ENCODE measurements at places on chromosomes 6 and 20.

DNA sequence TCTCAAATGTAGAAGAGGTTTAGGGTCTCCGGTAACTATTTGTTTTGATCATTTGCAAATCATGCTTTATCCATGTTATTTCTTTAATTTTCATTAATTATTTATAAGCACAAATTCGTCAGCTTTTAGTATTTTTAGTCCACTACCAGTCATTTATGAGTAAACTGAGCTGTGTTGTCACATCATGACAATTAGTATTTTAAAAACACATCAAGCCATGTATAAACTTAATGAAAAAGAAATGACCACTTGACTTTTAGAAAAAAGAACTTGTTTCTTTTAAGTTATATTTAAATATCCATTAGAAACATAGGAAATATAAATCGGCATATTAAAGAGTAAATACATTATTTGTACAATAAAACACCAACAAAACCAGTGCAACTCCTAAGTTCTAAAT lies 2.8 kb downstream of the NKX2-4 start:
- H3K27me3 ChIP-seq, result peaks cover 18% of the 10 kb centered on the region
- DNase-seq, result no peak
- H3K36me3 ChIP-seq, result no peaks in the 10 kb centered on the region
- no peak overlapping the region for H3K4me3 ChIP-seq

GRCh38 chr6:41608443-41609151 lies 29.7 kb upstream of the MDFI start:
- no peak overlapping the region for H3K4me3 ChIP-seq
- H3K36me3 ChIP-seq, result no peaks in the 10 kb centered on the region
- no peak for DNase-seq
- no peaks in the 10 kb centered on the region for H3K4me1 ChIP-seq
- no peaks in the 10 kb centered on the region for H3K27me3 ChIP-seq
- H3K27ac ChIP-seq, result no peak overlapping the region

DNA sequence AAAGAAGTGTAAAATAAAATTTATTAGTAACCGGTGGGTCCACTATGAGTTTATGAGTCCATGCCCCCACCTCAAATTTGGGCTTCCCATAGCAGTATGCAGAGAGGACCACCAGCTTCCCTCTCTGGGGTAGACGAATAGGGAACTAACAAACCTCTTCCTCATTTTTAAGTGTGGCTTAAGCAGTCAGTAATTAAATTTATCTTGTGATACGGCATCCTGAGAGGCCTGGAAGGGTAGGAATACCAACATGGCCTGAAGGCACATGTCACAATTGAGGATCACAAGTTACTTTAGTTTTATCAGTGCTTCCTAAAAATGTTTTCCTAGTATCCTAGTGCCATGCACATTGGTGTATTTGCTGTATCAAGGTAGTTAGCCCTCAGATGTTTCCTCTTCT lies 239.9 kb downstream of the HIVEP2 start:
- no peak for DNase-seq
- no peak overlapping the region for H3K4me3 ChIP-seq
- H3K36me3 ChIP-seq, result no peaks in the 10 kb centered on the region
- H3K4me1 ChIP-seq, result peaks cover 2% of the 10 kb centered on the region
- H3K27ac ChIP-seq, result no peak overlapping the region

GRCh38 chr6:20846602-20847028 lies 312.4 kb downstream of the CDKAL1 start:
- H3K36me3 ChIP-seq, result no peaks in the 10 kb centered on the region
- no peak overlapping the region for H3K4me3 ChIP-seq
- no peak for DNase-seq
- H3K27ac ChIP-seq, result peak overlapping the region; percentile 24

GRCh38 chr20:13325033-13325432 lies 104.0 kb downstream of the ISM1 start:
- H3K27ac ChIP-seq, result no peak overlapping the region
- H3K27me3 ChIP-seq, result no peaks in the 10 kb centered on the region
- H3K4me1 ChIP-seq, result no peaks in the 10 kb centered on the region
- H3K4me3 ChIP-seq, result no peak overlapping the region
- no peak for DNase-seq

GRCh38 chr6:64006246-64006645 lies 370.6 kb downstream of the PHF3 start:
- no peaks in the 10 kb centered on the region for H3K36me3 ChIP-seq
- no peak overlapping the region for H3K27ac ChIP-seq
- no peak overlapping the region for H3K4me3 ChIP-seq
- DNase-seq, result no peak

GRCh38 chr6:56938649-56939191 lies 16.2 kb upstream of the BEND6 start:
- no peaks in the 10 kb centered on the region for H3K4me1 ChIP-seq
- no peaks in the 10 kb centered on the region for H3K36me3 ChIP-seq
- no peak overlapping the region for H3K27ac ChIP-seq
- DNase-seq, result no peak
- H3K4me3 ChIP-seq, result no peak overlapping the region
- H3K27me3 ChIP-seq, result no peaks in the 10 kb centered on the region

DNA sequence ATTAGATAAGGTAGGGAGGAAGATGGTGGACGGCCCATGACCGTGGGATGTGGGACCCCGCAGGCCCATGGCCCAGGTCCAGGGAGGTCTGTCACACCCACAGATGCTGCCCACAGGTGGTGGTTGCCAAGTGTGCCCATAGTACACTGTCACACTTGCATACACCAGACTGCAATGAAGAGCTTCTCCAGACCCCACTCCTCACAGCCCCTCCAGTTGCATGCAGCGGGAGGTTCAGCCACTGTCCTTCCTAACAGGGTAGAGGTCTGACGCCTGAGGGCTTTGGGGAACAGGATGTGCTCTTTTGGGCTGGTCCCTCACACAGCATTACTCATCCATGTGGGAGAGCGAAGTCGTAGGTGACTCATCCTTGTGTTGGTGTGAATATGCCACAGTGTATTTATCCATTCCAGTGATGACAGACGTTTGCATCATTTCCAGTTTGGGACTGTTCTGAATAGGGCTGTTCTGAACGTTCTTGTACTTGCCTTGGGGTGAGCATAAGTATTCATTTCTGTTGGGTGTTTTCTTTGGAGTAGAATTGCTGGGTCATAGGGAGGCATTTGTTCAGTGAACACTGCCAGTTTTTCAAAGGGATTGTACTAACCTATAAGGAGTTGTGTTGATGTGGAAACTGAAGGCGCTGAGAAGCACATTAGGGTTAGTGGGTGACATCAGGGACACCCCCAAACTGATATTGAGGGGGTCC lies 10.1 kb upstream of the PYGB start:
- H3K36me3 ChIP-seq, result no peaks in the 10 kb centered on the region
- H3K4me3 ChIP-seq, result no peak overlapping the region
- no peak overlapping the region for H3K27ac ChIP-seq
- no peaks in the 10 kb centered on the region for H3K27me3 ChIP-seq

DNA sequence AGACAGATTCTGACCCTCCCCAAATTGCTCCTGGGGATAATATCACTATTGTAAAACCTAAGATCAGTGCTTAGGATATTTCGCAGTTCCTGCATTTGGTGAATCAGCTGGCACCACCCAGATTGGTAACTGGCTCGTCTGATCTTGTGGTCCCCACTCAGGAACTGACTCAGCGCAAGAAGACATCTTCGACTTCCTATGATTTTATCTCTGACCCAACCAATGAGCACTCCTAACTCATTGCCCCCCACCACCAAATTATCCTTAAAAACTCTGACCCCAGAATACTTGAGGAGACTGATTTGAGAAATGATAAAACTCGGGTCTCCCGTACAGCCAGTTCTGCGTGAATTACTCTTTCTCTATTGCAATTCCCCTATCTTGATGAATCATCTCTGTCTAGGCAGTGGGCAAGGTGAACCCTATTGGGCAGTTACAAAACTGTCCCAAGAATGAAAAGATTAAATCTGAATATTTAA lies 55.7 kb upstream of the PRND start:
- H3K36me3 ChIP-seq, result no peaks in the 10 kb centered on the region
- no peak for DNase-seq
- H3K4me1 ChIP-seq, result no peaks in the 10 kb centered on the region

GRCh38 chr6:41638002-41638934 lies at the start of gene MDFI:
Gene MDFI (plus strand): TSS chr6:41638468. CDS start chr6:41638750, 282 bp downstream.
- H3K36me3 ChIP-seq, result no peaks in the 10 kb centered on the region
- H3K27ac ChIP-seq, result peak within 1 kb of the TSS; percentile 70
- peak within 1 kb of the TSS; percentile 46 for H3K4me3 ChIP-seq
- peaks cover 3% of the 10 kb centered on the region for H3K4me1 ChIP-seq

GRCh38 chr6:69286331-69286730 lies 510.5 kb downstream of the LMBRD1 start:
- H3K36me3 ChIP-seq, result no peaks in the 10 kb centered on the region
- DNase-seq, result no peak
- H3K27me3 ChIP-seq, result no peaks in the 10 kb centered on the region
- H3K4me3 ChIP-seq, result no peak overlapping the region
- no peaks in the 10 kb centered on the region for H3K4me1 ChIP-seq

- H3K27ac ChIP-seq, result no peak overlapping the region
- DNase-seq, result no peak
- no peaks in the 10 kb centered on the region for H3K36me3 ChIP-seq
- no peak overlapping the region for H3K4me3 ChIP-seq
- H3K27me3 ChIP-seq, result no peaks in the 10 kb centered on the region
Observed at GRCh38 chr6:8100159-8100854, 2.0 kb downstream of the EEF1E1 start.

DNA sequence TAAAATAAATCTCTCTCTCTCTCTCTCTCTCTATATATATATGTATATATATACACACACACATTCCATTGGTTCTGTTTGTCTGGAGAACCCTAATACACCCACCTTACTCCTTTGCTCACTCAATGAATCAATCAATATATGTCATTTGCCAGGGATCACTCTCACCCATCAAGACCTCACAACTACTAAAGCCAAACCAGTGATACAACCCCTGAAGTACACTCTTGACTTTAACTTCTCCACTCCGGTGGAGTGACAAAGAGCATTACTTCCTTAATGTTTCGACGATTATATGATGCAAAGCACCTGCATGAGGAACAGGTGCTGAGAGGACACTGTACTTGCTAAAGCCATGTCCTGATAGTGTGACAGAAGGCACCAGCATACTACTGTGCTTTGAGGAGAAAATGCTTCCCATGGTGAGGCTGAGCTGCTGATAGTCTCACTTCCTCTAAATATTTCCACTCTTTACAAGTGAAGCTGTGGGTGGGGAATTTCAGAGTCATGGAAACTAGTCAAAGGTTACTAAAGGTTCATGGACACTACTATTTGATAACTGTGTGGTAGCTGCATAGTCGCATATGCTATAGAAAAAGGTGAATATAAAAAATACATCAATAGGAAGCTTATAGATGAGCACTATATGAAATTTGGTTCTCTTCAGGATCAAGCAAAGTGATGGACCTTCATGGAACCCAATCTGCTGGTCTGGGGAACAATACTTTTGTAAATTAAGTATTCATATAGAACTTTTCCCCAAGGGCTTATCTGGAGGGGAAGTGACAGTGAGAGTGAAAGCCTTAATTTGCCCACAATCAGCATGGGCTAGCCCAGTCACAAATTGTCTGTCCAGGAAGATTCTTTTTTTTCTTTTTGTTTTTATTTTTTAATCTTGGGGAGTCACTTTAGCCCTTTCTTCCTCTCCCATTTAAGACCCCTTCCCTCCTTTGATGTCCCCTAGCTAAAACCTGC lies 141.9 kb upstream of the NEDD9 start:
- H3K27ac ChIP-seq, result no peak overlapping the region
- DNase-seq, result no peak
- H3K36me3 ChIP-seq, result no peaks in the 10 kb centered on the region
- H3K4me3 ChIP-seq, result no peak overlapping the region
- H3K27me3 ChIP-seq, result no peaks in the 10 kb centered on the region

DNA sequence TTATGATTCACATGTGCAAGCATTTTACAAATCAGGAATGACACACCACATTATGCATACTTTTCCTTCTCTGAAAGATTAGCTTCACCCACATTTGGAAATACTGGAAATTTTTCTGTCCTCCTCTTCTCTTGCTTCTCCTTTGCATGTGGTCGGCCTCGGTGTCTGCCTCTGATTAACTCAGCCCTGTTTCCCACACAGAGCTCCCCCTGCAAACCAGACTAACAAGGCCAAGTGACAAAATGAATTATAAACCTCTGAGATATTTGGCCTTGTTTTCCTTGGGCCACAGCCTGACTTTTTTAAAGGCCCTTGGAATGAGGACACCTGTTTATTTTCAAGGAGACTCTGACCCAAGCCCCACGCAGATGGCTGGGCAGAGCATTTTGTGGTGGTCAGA lies 9.0 kb upstream of the CCN6 start:
- no peak overlapping the region for H3K4me3 ChIP-seq
- no peaks in the 10 kb centered on the region for H3K27me3 ChIP-seq
- H3K36me3 ChIP-seq, result no peaks in the 10 kb centered on the region
- H3K4me1 ChIP-seq, result no peaks in the 10 kb centered on the region
- no peak overlapping the region for H3K27ac ChIP-seq

- no peaks in the 10 kb centered on the region for H3K36me3 ChIP-seq
- H3K27ac ChIP-seq, result no peak overlapping the region
- no peaks in the 10 kb centered on the region for H3K4me1 ChIP-seq
- H3K27me3 ChIP-seq, result no peaks in the 10 kb centered on the region
Observed at GRCh38 chr6:160330619-160331018, 17.6 kb upstream of the SLC22A3 start.

DNA sequence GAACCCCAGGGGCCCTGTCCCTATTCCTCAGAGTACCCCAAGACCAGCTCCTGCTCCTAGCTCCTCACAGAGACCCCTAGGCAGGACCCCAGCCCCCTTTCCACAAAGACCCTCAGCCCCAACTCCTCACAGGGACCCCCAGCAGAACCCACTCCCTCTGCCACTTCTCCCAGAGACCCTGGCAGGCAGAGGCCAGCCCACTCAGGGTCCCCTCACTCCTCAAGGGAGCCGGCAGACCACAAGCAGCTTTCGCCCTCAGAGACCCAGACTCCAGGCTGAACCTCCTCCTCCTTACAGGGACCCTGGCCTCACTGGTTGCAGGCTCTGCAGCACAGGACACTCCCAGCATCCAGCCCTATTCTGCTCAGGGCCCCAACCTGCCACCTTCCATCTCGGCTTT lies 575 bp downstream of the SLC44A4 start:
- peak overlapping the region; percentile 31 for H3K27ac ChIP-seq
- no peaks in the 10 kb centered on the region for H3K36me3 ChIP-seq
- no peaks in the 10 kb centered on the region for H3K27me3 ChIP-seq
- no peak for DNase-seq
- H3K4me3 ChIP-seq, result no peak overlapping the region
- no peaks in the 10 kb centered on the region for H3K4me1 ChIP-seq

DNA sequence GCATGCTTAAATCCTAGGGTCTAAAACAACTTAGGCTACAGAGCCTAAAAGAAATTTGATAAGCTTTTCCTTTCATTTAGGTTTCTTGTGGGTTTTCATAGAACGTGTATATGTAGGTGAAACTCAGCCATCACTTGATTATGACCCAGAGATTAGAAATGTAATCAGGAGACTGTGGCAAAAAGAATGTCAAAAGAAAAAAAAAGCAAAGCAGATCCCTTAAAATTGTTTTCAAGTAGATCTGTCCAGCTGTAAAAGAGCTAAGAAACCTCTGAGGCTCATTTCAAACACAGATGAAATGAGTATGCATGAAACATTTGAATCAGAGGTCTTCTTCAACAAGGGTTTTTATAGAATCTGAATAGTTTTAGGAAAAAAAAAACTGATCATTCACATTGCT lies 341.3 kb upstream of the PRDM1 start:
- peaks cover 7% of the 10 kb centered on the region for H3K4me1 ChIP-seq
- H3K4me3 ChIP-seq, result no peak overlapping the region
- H3K27me3 ChIP-seq, result no peaks in the 10 kb centered on the region
- DNase-seq, result no peak
- no peaks in the 10 kb centered on the region for H3K36me3 ChIP-seq
